ENCODE measurements at places on chromosomes 5 and 9.

- DNase-seq, result no peak
These were observed 170.6 kb downstream of the CHSY3 start for GRCh38 chr5:130074820-130075219.

DNA sequence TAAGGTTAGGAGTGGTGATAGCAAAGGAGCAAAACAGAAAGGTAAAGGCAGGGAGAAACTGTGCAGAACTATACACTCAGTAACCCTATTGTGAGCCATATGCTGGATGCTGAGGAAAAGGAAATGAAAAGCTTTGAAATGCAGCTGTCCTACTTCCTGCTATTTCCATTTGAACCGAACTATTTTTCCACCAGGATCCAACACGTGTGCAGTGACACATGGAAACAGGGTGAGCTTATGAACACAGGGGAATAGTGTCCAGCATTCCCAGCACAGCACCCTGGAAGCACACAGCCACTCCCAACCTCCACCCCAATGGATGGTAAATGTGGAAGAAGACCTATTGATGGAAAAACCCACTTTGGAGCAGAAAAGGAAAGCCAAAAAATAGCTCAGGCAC, 69.0 kb upstream of the SLC12A2 start:
- DNase-seq, result no peak

GRCh38 chr5:171647043-171647903, 138.3 kb upstream of the SMIM23 start:
- DNase-seq, result no peak

GRCh38 chr5:137269274-137269673, 229.9 kb downstream of the SPOCK1 start:
- no peak for DNase-seq

DNA sequence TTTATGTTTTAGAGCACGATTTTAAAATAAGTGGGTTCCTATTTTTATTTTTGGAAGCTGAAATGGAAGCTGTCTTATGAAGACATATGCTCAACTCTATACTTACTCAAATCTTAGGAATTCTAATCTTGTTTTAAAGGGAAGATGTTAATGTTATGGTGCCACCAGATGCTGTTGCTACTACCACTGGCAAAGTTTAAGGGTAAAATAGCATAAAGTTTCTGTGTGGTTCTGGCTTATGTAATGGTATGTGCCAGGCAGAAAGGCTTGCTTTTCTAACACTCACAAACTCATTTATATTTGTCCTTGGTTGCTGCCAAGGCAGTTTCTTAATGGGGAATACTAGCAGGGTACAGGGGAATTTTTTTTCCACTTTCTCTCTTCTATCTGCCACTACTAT, 204.9 kb downstream of the ZSWIM6 start:
- no peak for DNase-seq

DNA sequence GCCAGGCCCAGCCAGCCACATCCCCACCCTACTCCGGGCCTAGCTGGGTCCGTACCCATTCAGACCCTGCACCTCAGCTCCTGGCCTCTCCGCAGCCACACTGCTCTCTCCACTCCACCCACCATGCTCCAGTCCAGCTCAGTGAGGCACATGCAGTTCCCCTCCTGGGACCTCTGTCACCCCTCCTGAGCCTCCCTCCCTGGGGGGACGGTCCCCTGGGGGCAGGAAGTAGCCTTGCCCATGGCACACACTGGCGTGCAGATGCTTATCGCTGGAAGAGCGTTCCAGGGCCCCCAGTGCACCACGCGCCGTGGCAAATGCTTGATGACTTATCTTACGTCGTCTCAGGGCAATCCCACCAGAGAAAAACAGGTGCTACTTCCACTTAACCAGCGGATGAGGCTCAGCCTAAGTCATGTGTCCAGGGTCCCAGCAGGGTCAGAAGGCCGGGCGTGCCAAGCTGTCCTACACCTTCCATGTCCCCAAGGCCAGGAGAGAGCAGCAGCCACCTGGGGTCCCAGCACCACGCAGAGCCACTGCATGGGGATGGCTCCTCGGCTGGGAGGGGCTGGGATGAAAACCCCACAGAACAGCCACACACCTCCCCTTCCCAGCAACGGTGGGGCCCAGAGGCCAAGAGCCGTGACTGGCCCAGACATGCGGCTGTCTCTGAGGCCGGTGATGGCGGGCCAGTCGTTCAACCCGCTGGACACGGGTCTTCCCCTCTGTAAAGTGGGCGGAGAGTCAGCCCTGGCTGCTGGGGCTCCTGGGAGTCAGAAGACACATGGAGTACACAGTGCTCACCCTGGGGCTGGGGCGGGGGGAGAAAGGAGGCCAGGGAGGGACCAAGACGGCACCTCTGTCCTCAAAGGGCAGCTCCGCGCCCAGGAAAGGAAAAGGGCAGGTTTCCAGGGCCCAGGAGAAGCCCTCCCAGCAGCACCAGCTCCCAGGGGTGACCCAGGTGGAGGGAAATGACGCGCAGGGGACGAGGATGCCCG, 2.6 kb upstream of the CCDC187 start:
- DNase-seq, result no peak

DNA sequence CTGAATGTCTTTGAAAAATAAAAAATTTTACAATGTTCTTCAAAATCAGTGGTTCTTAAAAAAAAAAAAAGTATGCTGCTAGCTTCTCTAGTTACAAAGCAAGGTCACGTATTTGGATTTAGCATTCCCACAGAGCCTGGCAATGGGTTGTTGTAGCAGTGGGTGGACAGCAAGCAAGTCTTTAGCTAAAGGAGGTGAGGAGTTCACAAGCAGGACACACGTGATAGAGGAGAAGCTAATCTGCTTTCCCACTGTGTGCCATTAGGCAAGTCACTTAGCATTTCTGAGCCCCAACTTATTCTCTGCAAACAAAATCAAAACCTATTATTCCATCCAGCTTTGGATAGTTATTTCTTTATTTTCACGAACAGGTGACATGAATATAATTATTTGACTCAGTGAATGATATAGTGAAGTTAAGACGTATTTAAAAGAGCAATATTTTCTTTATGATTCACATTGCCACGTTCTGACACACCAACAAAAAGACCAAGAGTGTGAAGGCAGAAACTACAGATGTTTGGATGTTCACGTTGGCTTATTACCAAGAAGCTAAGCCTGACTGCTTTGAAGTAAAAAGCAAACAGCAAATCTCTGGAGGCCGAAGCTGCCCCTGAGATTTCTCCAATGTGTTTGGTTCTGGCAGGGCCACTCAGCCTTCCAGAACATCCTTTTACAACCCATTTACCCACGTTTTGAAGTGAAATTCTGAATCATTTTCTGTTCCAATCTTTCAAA, 612.1 kb upstream of the CDH6 start:
- no peak for DNase-seq

DNA sequence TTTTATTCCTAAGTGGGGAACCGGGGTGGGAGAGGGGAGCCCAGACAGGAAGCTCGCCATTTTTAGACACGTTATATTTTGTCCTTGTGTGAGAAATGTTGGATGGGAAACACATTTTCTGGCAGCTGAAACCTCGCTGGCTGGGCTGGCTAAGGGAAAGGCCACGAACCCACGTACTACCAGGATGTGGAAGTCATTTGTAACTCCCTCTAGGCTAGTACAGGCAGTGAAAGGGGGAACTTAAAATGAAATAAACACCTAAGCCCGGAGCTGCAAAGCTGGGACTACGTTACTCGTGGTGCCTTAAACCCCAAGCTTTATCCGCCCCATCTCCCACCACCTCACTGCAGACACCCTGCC, 42.5 kb downstream of the TMEM174 start:
- DNase-seq, result no peak

GRCh38 chr9:27602142-27602861, 29.0 kb upstream of the C9orf72 start:
- DNase-seq, result no peak

DNA sequence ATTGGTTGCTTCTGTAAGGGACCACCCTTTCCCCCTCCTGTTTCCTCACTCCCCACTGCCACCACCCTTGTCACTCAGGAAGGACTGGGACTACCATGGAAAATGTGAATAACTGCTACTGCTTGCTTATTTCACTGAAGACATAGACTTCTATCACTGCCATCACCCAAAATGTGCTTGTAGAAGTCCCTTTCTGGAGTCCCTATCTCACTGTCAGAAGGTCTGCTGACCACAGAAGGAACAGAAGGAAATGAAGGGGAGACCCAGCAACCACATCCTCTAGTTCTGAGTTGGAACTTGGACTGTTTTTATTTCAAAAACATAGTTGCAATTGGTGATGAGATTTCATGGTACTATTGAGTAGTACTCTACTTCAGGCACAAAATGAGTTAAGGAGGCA, 122.5 kb downstream of the NPR3 start:
- no peak for DNase-seq

- no peak for DNase-seq
These were observed 131.1 kb downstream of the OR2K2 start for GRCh38 chr9:111198936-111199335.

- DNase-seq, result no peak
These were observed 74.3 kb downstream of the NIPBL start for GRCh38 chr5:36950586-36951457.

DNA sequence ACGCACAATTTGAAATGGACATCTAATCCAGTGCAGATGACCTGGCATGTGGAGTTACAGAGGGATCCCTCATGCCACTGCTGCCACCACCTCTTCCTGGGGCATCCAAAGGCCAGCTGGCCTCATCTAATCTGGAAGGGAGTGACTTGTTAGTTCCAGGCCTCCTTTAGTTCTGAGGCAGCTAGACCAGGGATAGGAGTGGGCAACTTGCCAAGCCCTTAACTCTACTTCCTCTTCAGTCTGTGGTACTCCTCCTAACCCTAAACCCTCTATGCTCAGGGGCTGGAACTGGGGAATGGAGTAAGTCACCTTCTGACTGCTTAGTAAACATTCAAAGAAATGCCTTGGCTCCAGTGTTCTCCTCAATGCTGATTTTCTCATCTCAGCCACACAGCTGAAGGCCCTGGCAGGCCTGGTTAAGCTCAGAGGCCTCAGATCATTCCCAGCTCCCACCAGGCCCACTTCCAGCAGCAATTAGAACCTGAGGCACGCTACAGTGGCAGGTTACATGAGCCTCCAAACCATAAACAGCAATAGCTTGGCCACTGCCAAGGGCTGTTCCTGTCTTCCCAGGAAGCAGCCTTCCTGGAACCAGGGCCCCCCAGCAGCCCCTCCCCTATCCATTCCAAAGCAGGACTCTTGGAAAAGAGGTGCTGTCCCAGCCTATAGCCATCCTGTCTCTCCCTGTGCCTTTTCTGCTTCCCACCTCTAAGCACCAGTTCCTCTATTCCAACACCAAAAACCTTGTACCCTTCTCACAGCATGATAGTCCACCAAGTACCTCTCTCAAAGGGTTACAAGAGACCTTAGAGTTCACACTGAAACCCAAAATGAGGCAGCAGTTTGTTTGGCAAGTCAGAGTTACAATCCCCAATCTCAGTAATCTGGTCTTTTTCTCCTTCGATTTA, 2.0 kb downstream of the EIF4EBP3 start:
- DNase-seq, result no peak

- DNase-seq, result no peak
These were observed 822 bp downstream of the RASEF start for GRCh38 chr9:83061990-83062650.

GRCh38 chr9:115980502-115980901, 173.1 kb upstream of the PAPPA start:
- DNase-seq, result no peak

- no peak for DNase-seq
These were observed 29.9 kb downstream of the SPACA9 start for GRCh38 chr9:132908635-132909034.

- no peak for DNase-seq
These were observed 45.9 kb downstream of the PSMB7 start for GRCh38 chr9:124369231-124369797.

DNA sequence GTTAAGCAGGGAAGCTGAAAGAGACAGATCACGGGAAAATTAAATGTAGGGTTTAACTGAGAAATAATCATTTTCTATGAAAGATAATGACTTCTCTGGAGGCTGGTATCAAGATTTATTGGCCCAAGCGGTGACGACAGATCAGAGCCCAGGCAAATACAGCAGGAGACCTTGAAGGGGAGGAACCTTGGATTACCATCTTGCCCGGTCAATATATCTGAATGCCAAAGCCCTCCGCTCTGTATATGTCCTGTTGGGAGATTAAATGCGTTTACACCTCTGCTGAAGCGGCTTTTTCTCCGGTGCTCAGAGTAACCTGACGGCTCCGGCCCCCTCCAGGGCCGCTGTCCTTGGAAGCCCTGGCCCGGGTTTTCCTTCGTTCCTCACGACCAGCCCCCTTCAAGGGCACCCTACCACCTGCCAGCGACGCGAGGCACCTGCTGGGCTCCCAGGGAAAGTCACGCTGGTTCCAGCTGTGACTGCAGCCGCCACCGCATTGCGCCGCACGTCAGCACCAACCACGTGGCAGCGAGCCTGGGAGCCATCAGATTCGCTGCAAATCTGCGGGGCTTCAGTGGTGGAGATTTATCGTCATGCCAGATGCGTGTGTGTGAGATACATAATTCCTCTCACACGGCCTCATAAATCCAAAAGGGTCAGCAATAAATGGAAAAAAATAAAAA, 4.4 kb upstream of the QSOX2 start:
- DNase-seq, result no peak

GRCh38 chr5:5419291-5420210, 2.9 kb upstream of the ICE1 start:
- DNase-seq, result no peak

DNA sequence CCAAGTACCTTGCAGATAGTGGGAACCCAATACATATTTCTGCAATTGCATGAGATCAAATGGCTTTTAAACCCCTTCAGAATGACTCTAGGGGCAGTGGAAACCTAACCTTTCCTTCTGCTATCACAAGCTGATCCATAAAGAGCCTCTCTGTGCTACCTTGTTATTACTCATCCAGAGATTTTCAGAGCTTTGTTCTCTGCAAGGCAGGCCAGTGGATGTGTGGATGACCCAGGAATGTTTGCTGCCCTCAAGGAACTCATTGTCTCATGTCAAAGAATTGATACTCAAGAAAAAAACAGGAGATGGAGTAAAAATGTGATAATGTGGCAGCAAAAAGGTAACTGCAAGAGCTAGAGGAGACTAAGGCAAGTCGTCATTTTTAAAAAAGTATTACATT, 164.1 kb downstream of the HMHB1 start:
- DNase-seq, result no peak

DNA sequence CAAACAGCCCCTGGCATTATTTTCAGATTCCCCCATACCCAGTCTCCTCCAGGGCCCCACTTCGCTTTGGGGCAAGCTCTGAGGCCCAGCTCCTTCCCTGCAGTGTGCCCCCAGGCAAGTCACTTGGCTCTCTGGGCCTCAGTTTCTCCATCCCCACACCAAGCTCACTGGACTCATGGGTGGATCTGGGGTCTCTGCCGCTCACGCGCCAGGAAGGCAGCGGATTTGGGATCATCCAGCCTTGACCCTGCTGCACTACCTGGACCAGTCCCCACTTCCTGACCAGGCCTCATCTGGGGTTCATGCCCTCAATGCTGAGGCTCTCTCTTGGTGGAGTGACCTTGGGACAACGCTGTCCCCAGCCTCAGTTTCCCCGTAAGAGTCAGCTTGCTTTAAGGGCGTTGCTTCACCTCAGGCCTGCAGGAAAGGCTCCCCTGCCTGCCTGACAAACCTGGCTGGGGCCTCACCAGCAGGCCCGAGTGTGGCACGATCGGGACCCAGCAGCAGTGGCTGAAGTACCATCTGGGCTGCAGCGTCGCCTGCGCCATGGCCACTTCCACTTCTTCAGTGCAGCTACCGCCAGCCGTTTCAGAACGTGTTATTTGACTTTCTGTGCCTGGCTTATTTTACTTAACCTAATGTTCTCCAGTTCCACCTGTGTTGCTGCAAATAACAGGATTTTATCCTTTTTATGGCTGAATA, 519.6 kb upstream of the SEMA6A start:
- DNase-seq, result no peak

GRCh38 chr5:105639068-105639467, 2031.7 kb downstream of the EFNA5 start:
- no peak for DNase-seq
